ENCODE measurements at places on chromosomes 1 and 21.

GRCh38 chr1:109803901-109804331 lies 40.2 kb upstream of the EPS8L3 start:
- no peak for DNase-seq

DNA sequence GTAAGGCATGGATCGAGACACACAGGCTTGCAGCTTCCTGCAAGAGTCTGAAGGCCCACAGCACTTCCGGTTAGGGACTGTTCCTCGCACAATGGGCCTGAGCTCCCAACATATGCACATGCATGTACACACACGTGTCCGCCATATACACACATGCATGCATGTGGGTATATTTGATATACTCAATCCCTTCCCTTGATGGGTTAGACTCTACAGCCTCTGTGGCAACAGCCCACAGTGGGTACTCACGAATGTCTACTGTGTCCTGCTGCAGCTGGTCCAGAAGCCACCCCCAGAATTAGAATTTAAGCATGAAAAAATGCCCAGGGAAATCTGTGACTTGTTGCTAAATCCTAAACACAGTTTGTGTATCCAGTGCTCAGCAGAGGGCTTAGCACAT lies 9.9 kb downstream of the F3 start:
- no peak for DNase-seq

DNA sequence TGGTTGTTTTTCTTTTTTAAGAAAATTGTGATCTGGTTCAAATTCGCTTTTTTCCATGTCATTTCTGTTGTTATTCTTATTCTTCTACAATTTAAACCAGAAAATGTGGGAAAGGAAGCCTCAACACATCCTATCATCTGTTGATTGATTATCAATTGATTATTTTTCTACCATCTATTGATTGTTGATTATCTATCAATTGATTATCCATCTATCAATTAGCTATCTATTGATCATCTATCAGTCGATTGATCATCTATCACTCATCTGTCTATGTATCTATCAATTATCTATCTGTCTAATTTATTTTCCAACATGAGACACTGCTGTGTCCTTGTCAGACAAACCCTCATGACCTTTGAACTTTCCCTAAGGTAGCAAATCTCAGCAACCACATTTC lies 136.1 kb upstream of the ARHGEF16 start:
- no peak for DNase-seq

DNA sequence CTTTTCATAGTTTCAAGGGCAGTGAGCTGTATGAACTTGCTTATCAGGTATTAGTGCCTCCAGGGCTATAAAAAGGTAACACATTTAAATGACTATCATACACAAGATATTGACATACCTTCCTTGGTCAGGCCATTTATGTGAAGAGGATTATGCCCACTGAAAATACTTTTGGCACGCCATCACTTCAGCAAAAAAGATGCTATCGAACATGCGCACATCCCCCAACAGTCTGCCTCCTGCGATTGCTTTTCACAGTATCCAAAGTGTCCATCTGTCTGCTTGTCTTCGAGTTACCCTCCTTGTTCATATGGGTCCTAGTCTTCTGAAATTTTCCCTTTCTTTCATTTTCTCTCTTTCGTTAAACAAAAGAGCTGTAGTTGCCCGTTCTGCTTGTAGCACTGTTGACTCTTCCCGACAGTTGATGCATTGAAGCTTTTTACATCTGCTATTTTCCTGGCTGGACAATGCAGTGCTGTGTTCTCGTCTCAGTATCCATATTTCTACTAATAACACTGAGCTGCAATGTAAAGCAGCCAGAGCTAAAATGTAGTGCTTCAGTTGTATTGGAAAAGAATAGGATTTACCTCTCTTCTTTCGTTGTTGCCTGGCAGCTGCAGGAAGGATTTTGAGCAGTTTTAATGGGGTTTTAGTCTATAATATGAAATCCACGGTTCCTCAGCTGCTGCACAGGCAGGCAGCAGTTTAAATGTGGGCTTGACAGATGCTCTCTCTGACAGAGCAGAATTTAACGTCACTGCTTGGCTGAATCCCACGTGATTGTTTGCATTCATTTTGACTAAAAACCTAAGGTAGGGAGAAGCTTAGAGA lies at the start of gene B3GALT2:
Gene B3GALT2 (minus strand): TSS at position 713 of the 831 bp plus-strand sequence. CDS start 5,051 bp downstream, outside the sequence.
- DNase-seq, result no peak

GRCh38 chr1:178933709-178934490 lies 63.0 kb upstream of the ANGPTL1 start:
- DNase-seq, result no peak

DNA sequence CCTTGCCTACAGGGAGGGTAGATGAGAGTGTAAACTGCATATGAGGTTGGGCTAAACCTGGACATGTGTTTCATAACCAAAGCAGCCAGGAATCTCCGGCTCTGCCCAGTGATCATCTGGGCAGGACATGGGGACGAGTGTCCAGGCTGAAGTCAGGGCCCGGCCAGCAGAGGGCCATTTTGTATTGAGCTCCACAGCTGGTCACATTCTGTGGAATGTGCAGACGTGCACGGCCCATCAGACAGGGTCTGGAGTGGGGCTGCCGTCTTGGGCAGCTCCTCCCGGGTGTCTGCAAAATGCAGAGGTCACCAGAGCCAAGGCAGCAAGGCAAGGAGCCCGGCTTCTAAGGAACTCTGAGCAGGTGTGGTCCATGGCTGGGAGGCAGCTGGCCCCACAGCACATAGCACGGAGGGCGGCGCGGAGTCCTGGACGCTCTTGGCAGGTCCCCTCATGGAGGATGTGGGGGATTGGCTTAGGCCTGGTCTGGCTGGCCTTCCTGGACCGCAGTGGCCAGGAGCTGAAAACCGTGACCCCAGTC lies 6.2 kb downstream of the LRRC3 start:
- DNase-seq, result no peak

DNA sequence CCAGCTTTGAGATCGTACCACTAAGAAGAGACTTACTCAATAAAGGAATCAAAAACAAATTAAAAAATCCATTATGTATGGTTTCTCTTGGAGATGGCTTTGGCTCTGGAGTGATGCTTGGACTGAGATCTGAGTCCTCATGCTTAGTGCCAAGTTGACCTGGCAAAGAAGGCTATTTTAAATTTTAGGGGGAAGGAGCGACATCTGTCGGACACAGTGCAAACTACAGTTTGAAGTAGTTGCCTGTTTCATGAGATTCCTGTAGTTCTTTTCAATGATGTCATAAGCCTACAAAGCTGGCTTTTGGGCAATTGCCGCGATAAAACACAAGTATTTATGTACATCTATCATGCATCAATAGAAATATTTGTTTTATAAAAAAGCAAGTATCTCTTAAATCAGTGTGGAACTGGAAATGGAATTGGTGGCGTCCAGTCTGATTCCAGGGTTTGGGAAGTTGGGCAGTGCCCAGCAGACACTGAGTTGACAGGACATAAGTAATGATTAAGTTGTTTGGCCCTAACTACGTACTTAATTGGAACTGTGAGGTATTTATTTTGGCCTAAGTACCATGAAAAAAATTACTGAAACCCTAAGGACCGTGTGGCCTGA lies 50.0 kb downstream of the TBCE start:
- DNase-seq, result peak; percentile 46

- no peak for DNase-seq
Observed at GRCh38 chr1:56032096-56032676, 547.2 kb downstream of the PLPP3 start.

- DNase-seq, result no peak
Observed at GRCh38 chr1:100452641-100453040, 85.3 kb upstream of the GPR88 start.

- DNase-seq, result no peak
Observed at GRCh38 chr1:27527223-27527889, 37.4 kb upstream of the WASF2 start.

- DNase-seq, result no peak
Observed at GRCh38 chr1:113565621-113566020, 175.3 kb downstream of the MAGI3 start.

- DNase-seq, result no peak
Observed at GRCh38 chr1:184634296-184634695, 120.4 kb downstream of the EDEM3 start.

DNA sequence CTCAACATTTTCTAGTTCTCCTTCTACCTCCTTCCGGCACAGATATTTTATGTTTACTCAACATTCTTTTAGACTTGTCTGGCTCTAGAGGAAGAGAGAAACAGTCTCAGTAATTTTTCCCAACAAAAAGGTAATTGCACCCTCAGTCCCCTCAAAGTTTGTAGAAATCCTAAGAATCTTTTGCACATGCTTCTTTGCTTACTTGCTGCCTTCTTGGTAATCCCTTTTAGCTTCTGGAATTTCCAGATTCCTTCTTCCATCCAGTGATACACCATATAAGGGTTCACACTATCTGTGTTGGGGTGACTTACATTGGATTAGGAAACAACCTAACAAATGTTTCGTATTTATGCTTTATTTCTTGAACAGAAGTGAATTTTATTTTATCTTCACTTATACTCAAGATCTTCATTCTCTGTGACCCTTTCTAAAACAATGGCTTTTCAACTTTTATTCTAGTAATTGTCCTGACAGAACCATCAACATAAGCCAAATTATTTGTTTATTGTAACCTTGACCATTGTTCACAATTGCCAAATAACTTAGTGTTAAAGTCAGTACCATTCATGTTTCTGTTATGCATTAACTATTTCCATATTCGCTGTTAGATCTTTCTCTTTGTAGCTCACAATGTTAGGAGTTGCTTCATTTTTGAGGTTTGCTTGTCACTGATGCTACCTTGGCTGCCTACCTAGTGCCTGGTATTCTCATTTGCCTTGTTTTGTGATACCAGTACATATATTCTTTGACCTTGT lies 238.1 kb downstream of the HMCN1 start:
- DNase-seq, result no peak

DNA sequence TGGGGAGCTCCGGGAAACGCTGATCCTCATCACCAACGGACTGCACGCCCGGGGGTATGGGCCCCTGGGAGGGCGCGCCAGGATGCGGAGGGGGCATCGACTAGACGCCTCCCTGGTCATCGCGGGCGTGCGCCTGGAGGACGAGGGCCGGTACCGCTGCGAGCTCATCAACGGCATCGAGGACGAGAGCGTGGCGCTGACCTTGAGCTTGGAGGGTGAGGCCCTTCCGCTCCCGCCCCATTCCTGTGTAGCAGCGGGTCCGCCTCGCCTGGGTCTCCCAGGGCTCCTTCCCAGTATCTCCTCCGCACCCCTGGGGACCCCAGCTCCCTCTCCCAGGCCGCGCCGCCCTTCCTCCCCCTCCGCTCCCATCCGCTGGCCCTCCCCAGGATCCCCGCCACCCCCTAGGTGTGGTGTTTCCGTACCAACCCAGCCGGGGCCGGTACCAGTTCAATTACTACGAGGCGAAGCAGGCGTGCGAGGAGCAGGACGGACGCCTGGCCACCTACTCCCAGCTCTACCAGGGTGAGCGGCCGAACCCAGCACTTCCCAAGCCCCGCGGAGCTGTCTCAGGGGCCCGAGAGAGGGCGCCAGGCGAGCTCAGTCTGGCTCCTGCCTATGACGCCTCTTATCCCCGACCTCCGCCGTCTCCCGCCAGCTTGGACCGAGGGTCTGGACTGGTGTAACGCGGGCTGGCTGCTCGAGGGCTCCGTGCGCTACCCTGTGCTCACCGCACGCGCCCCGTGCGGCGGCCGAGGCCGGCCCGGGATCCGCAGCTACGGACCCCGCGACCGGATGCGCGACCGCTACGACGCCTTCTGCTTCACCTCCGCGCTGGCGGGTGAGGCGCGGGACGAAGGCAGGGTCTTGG lies 5.0 kb downstream of the HAPLN2 start:
- no peak for DNase-seq

- no peak for DNase-seq
Observed at GRCh38 chr1:23628951-23629387, 62.6 kb upstream of the RPL11 start.

- DNase-seq, result no peak
Observed at GRCh38 chr21:16239659-16240265, 510.0 kb downstream of the USP25 start.

DNA sequence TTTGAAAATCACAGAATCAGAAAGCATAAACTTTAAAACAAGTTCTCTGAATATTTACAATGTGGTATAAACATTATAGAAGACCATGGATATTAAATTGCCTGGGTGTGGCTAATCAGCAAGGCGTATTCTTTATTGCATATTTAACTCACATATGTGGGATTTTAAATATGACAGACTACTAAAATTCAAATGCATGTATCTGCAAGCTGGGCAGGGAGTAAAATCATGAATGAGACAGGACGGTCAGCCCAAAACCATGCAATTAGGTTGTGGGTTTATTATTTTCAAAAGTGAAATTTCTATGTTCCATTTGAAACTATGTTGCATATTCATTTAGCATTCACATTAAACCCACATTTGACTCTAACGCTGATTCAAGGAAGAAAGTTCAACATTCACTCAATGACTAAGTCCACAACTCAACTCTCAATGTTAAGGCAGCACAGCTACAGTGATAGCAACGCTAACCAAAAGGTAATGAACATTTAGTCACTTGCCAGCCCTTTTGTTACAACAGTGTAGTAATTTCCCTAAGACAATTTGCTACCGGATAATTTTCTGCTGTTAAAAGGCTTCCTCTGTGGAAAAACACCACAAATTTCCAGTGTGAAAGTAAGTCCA lies 6.3 kb upstream of the SYNJ1 start:
- DNase-seq, result no peak

GRCh38 chr1:214216779-214217178 lies 64.2 kb upstream of the SMYD2 start:
- DNase-seq, result no peak

DNA sequence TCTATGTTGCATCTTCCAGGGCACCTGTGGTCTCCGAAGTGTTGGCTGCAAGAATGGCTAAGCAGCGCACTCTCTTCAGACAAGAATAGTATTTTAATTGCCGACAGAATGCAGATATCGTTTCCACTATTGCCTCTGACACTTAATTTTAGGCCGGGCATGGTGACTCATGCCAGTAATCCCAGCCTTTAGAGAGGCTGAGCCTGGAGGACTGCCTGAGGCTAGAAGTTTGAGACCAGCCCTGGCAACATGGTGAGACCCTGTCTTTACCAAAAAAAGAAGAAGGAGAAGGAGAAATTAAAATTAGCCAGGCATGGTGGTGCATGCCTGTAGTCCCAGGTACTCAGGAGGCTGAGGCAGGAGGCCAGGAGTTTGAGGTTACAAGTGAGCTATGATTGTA lies 306.9 kb downstream of the KIF26B start:
- no peak for DNase-seq

GRCh38 chr21:31186916-31187315 lies 148.6 kb upstream of the KRTAP19-8 start:
- DNase-seq, result no peak

- DNase-seq, result peak; percentile 18
Observed at GRCh38 chr1:6348511-6349191, 44.9 kb downstream of the ACOT7 start.

DNA sequence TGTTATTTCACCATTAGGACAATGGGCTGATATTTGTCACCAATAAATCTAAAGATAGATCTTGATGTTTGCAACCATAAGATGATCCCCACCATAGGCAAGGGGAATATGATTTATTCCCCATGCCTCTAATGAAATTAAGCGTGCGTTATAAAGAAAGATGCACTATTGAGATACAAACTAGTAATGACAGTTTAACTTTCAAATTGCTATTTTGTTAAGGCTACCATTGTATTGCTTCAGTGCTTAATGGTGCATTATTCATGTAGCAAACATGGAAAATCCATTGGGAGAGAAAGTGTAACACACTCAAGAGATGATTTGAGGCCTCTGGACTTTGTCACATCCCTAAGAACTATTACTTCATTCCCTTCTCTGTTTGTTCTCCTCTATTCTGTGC lies 108.9 kb upstream of the TRABD2B start:
- no peak for DNase-seq
